ENCODE measurements at places on chromosomes 7 and 10.
A peak's percentile ranks its signal among the peaks of the same experiment; 100 is the strongest.

DNA sequence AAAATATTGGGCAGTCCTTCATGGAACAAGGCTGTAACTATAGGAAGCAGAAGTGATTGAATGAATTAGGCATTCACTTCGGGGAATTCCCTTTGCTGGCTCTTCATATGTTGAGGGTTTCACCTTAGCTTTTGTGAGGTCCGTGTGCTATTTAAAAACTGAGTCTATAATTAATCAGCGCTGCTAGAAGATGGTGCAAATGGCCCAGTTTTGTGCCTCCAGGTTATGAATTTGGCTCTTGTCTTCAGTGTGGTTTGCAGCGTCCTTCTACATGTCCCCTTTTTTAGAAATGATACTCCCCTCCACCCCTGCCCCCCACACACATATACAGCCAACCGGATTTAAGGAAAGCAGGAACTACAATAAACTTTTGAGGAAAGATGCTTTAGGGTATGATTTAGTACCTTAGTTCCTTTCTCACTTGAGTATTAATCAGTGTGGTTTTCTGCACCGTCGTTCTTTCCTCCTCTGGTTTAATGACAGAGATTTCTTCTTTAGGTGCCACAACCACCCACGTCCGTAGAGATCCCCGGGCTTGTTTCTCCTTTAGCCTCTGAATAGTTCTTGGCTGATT lies 110.6 kb upstream of the SAMD8 start:
- DNase-seq, result no peak

DNA sequence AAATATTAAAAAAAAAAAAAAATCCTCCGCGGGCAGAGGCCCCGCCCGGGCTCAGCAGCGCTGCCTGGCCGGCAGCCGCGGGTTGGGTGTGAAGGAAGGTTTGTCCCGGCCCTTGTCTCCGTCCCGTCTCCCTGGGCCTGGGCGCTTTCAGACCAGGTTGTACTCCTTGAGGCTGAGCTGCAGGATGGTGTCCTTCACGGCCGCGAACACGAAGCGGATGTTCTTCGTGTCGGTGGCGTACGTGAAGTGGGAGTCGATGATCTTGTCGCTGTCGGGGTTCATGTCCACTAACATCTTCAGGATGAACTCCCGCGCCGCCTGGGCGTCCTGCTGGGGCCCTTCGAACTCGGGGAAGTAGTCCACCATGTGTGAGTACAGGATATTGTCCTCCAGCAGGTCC lies 123.7 kb upstream of the KCTD7 start:
- DNase-seq, result no peak

- no peak for DNase-seq
These were observed 39.6 kb downstream of the NUP205 start for GRCh38 chr7:135597181-135597925.

- no peak for DNase-seq
These were observed 2.4 kb upstream of the ARID5B start for GRCh38 chr10:61899069-61899531.

GRCh38 chr10:12041766-12042408 lies 722 bp downstream of the UPF2 start:
- DNase-seq, result no peak

DNA sequence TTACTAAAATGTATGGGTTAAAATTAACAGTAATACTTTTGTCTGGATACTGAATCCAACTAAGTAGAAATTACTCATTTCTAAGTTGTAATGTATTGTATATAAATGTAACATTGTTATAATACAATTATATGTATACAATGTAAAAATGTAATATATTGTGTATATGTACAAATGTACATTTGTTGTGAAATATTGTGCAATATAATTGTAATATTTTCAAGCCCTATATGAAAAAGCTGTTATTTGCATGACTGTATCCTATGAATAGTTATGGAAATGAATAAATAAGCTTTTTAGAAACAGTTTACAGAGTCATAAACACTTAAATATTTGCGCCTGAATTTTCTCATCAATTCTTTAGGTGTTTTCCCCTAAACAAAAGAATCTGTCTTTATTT lies 20.3 kb upstream of the UMAD1 start:
- DNase-seq, result no peak

DNA sequence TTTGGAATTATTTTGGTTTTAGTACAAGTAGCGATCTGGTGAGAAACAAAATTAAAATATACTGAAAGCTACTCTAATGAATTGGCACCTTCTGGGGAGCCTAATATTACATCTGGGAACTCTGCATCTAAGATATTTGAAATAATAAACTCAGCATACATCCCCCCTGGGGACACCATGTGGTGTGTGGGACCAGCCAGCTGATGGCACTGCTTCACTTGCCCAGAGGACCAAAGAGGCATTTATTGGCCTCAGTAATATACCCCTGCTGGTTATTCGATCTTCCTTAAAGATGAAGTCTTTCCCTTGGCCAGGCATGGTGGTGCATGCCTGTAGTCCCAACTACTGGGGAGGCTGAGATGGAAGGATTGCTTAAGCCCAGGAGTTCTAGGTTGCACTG lies 195.1 kb upstream of the AUTS2 start:
- peak; percentile 61 for DNase-seq

DNA sequence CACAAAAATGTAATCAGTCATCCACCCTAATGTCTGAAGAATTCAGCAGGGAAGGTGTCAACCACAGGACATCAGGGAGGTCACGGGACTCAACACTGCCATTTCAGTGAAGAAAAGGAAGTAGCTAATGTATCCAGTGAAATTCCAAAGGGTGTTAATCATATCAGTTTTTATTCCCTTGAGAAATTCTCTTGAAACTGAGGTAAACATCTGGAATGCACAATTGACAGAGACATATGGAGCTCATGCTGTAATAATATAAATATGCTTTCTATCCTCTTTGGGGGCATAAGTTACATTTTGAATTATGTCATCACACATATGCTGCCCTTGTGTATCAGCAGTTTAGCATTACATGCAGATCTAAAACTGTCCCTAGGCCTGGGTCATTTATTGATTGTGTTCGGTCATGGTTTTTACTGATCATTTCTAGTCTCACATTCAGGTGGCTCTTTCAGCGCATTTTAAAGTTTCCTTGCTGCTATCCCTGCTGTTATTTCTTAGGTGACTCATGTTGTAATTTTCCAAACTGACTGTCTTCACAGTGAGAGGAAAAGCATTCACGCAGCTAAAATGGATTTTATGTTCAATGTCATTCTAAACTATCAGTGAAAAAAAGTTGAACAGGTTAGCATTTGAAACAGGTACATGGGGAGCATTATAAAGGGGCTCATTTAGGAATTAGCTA lies 273.9 kb downstream of the TSPAN12 start:
- no peak for DNase-seq

- DNase-seq, result no peak
These were observed 11.1 kb downstream of the FAM53B start for GRCh38 chr10:124732931-124733570.

- peak; percentile 36 for DNase-seq
These were observed 655 bp downstream of the KLHL7 start for GRCh38 chr7:23106057-23106822.

- no peak for DNase-seq
These were observed 142.8 kb upstream of the EGR2 start for GRCh38 chr10:62958980-62959379.

DNA sequence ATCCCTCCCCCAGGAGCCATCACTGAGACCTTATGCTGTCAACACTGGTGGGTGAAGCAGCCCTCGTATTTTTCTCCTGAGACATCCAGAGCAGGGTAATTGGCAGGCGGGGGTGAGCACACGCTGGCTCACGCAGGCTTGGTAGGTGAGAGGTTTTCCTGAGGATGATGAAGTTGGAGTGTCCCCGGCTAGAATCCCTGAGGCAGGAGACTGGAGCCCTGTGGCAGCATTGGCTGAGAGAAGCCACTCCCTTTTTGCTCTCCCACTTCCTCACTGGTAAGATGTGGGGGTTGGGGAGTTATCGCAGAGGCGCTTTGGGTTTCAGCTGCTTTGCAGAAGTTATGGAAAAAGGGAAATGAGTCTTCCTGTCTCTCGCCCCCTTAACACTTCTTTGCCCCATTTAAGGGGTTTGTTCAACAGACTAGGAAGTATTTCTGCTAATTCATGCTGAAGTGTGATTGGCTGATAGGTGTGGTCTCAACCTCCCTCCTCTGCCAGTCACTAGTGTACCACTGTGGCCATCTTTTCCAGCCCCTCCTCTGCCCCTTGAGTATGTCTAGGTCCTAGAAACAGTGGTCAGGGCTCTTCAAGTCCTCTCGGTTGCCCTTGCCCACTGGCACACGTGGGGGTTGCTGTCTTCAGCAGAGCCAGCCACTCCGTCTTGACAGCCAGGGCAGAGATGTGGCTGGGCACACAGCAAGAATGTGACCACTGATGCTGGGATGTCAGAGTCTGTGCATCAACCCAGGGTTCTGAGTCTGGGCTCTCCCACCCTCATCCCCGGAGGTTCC lies 5.7 kb downstream of the ARPC1B start:
- no peak for DNase-seq

- DNase-seq, result no peak
These were observed 9.4 kb downstream of the TAS2R41 start for GRCh38 chr7:143487061-143487460.

DNA sequence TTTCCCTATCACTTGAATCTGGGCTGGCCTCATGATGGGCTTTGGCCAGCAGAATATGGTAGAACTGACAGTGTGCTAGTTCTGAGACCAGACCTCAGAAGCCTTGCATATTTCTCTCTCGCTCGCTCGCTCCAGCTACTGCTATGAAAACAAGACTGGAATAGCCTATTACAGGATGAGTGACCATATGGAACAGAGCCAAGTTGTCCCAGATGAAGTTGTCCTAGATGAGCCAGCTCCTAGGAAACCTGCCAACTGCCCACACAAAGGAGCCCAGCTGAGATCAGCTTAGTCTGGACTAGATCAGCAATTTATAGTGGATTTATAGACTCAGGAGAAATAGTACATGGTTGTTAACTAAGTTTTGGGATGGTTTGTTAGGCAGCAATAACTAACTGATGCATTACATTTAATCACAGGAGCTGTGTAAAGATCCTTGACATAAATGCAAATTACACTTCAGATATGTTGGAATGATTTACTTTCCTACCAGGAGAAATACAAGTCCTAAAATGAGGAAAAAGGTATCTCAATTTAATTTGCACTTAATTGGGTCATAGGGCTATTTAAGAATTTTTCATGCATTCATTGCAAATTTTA lies 6.8 kb upstream of the HECW1 start:
- no peak for DNase-seq

DNA sequence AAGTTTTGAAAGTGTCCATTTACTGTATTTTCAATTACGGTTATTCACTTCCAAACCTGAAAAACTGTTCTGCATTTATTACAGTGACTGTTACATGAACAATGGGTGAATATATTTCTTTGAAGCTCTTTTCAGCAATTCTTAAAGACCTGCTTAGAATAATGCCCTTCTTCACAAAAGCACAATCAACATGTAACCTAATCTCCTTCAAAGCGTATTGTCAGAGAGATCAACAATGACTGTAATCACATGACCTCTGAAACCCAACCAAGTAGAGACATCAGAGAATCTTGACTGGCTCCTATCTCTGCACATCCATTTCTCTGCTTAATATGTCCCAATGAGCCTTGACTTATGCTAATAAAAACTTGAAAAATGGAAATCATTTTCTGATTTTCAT lies 126.7 kb downstream of the NRCAM start:
- DNase-seq, result no peak

DNA sequence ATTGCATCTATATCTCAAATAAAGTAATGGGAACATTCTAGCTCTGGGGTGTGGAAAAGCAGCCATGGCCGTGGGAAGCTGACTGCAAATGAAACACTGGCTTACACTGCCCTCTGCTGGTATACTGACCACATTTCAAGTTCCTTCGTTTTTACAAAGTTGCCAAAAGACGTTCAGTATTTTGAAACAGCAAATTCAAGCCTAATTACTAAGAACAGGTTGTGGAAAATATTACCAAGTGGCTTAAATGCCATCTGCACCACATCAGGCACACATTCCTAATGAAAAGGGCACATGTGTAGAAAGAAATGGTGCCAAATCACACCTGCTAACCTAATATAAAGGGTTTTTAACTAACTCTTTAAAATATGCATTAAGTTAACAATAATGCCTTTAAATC lies 83.9 kb downstream of the JAZF1 start:
- DNase-seq, result peak; percentile 32

DNA sequence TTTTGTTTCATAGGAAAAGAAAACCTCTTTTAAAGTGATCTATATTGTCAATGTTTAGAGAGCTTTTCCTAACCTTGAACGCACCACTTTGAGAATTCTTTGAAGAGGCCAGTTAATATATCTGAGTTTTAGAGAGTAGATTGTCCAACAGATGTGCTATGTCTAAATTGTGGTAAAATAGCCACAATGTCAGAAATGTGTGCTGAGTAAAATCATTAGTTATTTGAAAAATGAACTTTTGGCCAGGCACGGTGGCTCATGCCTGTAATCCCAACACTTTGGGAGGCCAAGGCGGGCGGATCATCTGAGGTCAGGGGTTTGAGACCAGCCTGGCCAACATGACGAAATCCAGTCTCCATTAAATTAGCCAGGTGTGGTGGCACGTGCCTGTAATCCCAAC lies 61.6 kb upstream of the KIAA1217 start:
- DNase-seq, result no peak

- no peak for DNase-seq
These were observed 600.5 kb downstream of the MAGI2 start for GRCh38 chr7:78852951-78853350.

- DNase-seq, result no peak
These were observed 353 bp downstream of the EPHB6 start for GRCh38 chr7:142855114-142855743.

GRCh38 chr7:27940341-27940740 lies 200.4 kb downstream of the TAX1BP1 start:
- no peak for DNase-seq

DNA sequence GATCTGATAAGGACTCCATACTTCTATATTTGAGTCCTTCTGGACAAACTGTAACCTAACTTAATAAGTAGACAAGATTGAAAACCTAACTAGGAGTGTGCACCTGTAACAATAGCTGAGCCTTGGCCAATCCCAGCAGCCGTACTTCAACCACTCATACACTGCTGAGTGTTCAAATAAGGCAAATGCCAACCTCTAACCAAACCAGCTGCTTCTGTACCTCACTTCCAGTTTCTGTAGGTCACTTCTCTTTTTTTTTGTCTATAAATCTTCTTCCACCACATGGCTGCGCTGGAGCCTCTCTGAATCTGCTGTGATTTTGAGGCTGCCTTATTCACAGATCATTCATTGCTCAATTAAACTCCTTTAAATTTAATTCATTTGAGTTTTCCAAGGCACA lies 753.2 kb downstream of the DNAJB9 start:
- DNase-seq, result no peak

DNA sequence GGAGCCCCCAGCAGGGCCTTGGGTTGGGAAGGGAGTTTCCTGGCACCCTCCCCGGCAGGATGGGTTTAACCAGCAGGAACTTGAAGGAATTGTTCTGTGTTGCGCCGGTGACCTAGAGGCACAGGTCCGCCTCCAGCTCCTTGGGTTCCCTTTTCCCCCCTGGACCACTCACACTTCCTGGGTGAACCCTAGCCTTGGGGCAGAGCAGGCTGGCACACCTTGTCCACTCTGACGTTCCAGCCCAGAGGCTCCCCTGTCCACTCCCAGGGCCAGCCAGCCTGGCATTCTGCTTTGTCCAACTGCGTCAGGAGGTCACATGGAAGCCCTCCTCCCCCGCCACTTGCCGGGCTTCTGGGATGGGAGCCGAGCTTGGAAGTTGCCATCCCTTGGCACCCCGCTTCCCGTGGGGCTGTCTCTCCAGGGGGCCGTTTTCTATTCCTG lies 25.8 kb downstream of the TMEM120A start:
- no peak for DNase-seq

GRCh38 chr7:100003711-100004661 lies 11.4 kb upstream of the ZKSCAN1 start:
- DNase-seq, result peak; percentile 44

GRCh38 chr10:31171402-31172083 lies 139.9 kb upstream of the ZNF438 start:
- peak; percentile 73 for DNase-seq

GRCh38 chr7:92631067-92631849 lies 41.1 kb upstream of the FAM133B start:
- no peak for DNase-seq
